ENCODE measurements at places on chromosomes 2 and 18. TPM values are rescaled to one million over a fixed set of nuclear protein-coding genes. Genes with fewer than 3 reads are reported as not detected.

NOSTRIN gene
- 28.9 TPM for polyA plus RNA-seq

DNA sequence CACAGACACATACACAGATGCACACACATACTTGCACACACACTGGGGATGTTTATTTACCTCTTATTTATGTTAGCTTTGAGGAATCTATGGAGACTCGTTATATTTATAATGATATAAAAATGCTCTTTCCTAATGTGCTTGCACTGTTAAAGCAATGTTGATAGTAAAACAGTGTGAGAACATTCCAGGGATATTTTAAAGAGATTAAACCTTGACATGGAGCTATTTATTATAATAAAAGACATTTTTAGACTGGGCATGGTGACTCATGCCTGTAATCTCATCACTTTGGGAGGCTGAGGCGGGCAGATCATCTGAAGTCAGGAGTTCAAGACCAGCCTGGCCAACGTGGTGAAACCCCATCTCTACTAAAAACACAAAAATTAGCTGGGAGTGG, 557.3 kb upstream of the ZNF804A start:
- DNase-seq = no peak

COL4A3 gene
- 3.7 TPM for polyA plus RNA-seq

GRCh38 chr2:120245520-120246332, 6.9 kb upstream of the RALB start:
- no peak for DNase-seq

ECEL1 gene
- polyA plus RNA-seq = 4.3 TPM

All from testis (tissue), 5 donors.